GM20000 (cell line): ENCODE measurements at places on chromosomes 2 and 18.
A peak's percentile ranks its signal among the peaks of the same experiment; 100 is the strongest.

GRCh38 chr2:240425697-240426096, 9.8 kb upstream of the GPC1 start:
- no peak for DNase-seq

- no peak for DNase-seq
Observed at GRCh38 chr2:199570934-199571333, 113.2 kb upstream of the SATB2 start.

DNA sequence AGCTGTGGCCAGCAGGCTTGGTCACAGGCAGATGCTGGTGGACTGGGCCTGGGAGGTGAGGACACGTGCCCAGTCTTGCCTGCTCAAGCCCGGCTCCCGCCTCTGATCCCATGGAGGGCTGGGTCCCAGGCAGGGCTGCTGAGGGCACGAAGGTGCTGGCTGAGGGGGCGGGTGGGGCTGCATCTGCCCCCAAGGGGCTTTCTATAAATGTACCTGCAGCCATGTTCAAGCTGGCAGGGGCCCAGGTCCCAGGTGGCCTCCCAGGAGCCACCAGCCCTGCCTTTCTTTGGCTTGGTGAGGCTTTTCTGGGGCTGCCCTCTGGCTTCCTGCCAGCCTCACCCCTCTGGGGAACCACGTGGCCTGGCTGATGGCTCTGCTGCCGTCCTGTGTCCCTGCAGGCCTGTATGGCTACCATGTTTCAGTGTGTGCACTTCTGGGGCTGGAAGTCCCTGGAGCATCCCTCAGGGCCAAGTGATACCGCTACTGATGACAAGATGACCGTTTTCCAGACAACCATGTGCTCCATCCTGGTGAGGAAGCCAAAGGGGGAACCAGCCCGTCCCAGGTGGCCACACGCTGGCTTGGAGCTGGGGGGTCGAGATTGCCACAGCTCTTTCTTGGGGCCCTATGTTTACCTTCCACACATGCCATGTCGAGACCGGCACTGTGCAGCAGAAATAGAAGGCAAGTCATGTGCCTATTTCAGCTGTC, 23.2 kb downstream of the HJURP start:
- DNase-seq, result no peak

- peak; percentile 19 for DNase-seq
Observed at GRCh38 chr18:64409511-64409910, 260.6 kb upstream of the LINC00305 start.

GRCh38 chr18:10400534-10401307, 53.7 kb upstream of the APCDD1 start:
- no peak for DNase-seq

- peak; percentile 39 for DNase-seq
Observed at GRCh38 chr18:6885992-6886796, 156.7 kb downstream of the ARHGAP28 start.

DNA sequence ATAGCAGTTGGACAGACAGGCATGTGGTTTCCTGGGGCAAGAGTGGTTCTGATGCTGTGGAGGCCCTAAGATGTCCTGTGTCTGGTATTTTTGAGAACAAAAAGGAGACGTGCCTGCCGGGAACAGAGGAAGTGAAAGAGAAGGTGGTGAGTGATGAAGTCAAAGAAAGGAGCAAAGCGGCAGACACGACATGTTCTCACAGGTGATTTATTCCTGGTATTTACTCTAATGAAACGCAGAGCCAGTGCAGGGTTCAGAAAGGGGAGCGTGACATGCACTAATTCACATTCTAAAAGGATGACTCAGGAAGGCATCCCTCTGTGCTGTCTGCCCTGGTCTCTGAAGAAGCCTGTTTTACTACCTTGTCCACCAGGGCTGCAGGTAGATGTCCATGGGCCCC, 211.0 kb downstream of the KCNE4 start:
- DNase-seq, result no peak

- DNase-seq, result no peak
Observed at GRCh38 chr2:241678307-241678706, 8.3 kb downstream of the DTYMK start.

- no peak for DNase-seq
Observed at GRCh38 chr18:48803951-48804855, 146.6 kb downstream of the SMAD7 start.

GRCh38 chr18:11293794-11294193, 144.4 kb upstream of the PIEZO2 start:
- no peak for DNase-seq

DNA sequence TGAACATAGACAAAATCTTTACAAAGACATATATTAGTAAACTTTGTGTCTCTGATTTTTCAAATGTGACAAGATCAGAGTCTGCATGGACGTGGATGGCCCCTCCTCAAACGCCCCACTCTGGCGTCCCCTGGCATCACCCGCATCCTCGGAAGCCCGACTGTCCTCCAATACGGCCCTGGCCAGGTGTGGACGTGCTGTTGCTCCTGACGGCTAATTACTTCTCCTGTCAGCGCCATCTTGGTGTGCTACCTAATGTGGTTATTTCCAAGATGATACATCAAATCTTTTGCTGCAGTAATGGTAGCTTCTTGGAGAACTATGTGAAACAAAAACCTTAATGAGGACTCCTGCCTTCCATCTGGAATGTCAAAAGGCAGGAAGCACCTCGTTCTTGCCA, 747.4 kb upstream of the SALL3 start:
- no peak for DNase-seq

GRCh38 chr2:71586471-71586870, 133.1 kb downstream of the DYSF start:
- no peak for DNase-seq

DNA sequence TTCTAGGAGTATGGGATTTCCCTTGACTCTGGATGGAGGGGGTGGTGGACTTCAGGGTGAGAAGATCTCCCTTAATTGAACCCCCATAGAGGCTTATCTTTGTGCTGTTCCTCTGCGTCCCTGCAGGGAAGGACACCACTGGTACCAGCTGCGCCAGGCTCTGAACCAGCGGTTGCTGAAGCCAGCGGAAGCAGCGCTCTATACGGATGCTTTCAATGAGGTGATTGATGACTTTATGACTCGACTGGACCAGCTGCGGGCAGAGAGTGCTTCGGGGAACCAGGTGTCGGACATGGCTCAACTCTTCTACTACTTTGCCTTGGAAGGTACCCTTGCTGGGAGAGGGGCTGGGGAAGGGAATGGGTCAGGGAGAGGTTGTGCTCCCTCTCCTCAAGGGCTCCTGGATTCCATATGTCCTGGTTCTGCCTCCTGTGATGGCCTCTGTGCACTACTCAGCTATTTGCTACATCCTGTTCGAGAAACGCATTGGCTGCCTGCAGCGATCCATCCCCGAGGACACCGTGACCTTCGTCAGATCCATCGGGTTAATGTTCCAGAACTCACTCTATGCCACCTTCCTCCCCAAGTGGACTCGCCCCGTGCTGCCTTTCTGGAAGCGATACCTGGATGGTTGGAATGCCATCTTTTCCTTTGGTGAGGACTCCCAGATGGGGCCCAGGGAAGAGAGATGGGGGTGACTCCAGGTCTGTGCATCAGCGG, 19.3 kb downstream of the PRKAG3 start:
- DNase-seq, result no peak

- no peak for DNase-seq
Observed at GRCh38 chr2:216428618-216429350, 16.5 kb downstream of the SMARCAL1 start.

DNA sequence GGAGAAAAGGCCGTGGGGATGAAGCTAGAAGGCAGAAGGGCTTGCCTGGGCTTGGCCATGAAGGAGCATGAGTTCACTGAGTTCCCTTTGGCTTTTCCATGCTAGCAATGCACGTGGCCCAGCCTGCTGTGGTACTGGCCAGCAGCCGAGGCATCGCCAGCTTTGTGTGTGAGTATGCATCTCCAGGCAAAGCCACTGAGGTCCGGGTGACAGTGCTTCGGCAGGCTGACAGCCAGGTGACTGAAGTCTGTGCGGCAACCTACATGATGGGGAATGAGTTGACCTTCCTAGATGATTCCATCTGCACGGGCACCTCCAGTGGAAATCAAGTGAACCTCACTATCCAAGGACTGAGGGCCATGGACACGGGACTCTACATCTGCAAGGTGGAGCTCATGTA, 2.9 kb downstream of the CTLA4 start:
- no peak for DNase-seq

DNA sequence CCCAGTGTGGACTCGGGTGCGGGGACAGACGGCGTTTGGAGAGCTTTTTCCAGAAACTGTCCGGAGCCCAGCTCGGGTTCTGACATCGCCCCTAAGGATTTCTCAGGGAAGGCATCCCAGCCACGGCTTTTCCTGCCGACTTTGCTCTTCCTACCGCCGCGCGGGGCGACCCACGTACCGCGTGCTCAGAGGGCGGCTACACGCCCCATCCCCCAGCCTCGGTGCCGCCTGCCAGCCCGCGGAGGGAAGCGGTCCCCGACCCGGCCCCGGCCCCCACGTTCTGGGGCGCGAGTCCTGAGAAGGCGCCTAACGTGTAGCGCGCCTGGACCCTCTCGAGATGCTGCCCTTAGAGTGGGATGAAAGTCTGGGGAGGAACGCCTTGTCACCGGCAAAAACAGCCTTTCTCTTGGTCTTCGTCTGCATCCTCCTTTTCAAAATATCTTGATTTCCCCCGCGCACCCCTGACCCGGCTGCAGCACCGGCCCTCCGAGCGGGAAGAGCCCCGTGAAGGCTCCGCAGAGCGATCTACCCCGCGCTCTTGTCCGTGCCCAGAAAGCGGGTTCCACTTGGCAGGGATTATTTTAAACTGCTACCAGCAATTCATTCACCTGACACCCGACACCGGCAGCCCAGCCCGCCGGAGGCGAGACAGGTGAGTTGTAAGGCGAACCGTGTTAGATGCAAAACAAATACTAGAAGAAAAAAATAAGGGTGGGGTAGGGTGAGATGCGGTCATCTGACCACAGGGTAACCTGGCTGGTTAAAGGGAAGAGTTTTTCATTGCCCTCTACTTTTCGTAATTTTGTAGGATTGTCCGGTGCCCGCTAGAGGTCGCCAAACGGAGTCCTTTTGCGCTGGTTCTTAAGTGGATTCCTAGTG, 812 bp upstream of the KCNG3 start:
- DNase-seq, result peak; percentile 88

- DNase-seq, result peak; percentile 19
Observed at GRCh38 chr2:169038338-169038757, 7.2 kb upstream of the ABCB11 start.

DNA sequence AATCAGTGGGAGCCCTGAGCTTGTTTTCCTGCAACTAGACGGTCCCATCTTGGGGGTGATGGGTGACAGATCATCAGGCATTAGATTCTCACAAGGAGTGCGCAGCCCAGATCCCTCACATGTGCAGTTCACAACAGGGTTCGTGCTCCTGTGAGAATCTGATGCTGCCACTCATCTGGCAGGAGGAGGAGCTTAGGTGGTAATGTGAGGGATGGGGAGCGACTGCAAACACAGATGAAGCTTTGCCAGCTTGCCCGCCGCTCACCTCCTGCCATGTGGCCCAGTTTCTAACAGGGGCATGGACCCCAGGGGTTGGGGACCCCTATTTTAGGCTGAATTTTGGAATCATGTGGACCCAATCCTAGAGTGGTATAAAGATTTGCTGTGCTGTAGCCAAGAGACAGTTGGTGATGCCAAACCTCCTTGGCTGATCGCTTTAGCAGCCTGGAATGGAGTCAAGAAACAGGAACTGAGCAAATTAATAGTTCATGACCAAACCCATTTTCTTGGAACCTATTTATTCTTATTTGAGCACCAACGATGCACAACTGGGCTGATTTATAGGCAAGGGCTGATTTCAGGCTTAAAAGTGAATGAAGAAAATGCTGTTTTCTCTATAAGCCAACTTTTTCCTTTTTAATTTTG, 25.7 kb downstream of the LPIN1 start:
- no peak for DNase-seq
